ENCODE measurements at places on chromosomes 3 and 15.

GRCh38 chr3:106004137-106004681, 135.4 kb upstream of the CBLB start:
- DNase-seq: no peak

GRCh38 chr15:62099094-62099601, 32.4 kb downstream of the C2CD4A start:
- no peak for DNase-seq

DNA sequence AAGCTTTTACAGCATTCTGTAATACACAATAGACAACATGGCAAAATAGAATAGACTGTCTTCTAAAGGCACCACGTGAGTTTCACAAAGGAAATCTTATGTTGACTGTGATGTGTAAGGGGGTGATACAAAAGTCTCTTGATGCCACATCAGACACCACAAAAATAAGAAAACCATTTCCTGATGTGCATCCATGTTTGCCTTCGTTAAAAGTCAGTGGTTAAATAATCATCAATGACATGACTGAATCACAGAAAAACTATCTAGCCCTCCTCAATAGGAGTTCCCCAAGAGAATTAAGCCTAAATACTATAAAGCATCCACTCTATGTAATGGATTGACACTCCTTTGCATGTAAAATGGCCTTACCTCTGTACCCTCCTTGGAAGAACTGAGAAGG, 198.6 kb upstream of the SLC2A2 start:
- DNase-seq: no peak

DNA sequence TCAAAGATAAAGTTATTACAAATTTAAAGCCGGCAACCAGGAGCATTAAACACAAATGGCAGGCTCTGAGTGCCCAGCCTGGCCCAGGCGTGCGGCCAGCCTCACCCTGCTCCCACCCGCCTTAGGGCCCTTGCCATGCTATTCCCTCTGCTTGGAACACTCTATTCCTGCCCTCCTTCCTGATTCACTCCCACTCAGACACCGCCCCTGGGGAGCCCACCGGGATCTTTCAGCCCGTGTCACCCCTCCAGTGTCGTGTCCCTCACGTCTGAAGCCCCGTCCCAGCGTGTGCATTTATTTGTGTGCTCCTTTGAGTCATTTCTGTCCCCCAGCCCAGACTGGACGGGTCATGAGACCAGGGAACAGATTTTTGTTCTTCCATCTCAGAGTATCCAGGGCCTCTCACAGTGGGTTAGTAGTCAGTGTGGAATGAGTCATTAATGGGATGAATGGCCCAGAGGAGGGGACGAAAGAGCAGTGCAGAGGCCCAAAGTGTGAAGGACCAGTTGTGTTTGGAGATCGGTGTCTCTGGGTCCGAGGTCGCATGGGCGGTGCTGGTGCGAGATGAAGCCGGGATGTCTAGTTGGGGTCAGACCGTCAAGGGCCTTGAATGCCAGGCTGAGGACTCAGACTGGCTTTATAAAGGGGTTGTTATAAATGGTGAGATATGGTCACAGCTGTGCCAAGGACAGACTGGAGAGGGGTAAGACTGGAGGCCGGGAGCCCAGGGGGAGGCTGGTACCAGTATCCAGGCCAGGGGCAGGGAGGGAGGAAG, 58.9 kb upstream of the SLC6A6 start:
- no peak for DNase-seq

GRCh38 chr3:187706971-187707370, 4.6 kb upstream of the RTP2 start:
- DNase-seq: no peak

DNA sequence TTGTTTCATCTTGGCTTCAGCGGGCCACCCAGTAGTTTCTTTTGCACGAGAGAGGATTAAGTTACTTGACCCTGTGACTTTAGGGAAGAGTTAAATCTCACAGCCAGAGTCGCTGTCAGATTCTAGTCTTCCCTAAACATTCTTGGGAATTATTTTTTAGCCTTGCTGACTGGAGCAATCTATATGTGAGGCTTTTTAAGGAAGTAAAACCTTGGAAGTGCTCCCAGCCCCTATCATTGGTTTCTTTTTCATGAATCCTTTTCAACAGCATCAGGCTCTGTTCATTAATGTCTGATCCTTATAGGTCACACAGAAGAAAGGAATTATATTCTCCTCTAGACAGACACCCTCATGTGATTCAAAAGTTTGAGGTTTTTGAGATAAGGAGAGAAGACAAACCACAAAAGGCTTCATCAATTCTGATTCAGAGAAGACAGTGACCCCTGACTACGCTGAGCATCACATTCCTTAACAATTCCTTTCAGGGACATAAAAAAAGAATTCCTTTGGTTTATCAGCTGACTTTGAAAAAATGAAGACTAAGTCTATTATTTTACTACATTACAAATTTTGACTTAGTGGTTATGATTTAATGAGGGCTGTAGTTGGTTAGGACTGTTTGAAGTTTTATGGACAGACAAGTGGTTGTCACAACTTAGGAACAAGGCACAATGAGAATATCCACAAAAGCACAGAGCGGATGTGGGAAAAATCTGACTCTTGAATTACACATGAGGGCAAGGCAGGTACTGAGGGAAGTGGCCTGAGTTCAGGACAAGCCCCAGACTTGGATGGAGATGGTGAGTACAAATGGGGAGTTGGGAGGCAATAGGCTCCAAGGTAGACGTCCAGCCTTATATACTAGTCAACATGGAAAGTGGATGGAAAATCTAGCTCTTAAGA, 171.1 kb upstream of the STT3B start:
- DNase-seq: no peak

DNA sequence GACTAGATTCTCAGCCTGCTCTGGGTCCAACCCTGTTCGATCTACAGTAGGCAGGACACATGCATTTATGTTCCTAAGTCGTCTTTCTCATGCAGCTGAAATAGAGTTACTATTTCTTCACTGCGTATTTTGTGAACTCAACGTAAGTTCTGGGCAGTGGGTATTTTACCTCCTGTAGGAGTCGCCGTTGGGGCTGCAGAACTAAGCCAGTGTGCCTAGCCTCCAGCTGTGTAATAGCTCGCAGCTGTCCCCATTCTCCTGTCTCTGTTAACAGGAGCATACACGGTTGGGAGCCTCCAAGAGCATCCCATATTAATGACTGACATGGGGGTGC, 58.4 kb upstream of the HRH1 start:
- no peak for DNase-seq

GRCh38 chr3:151869181-151869580, 4.3 kb upstream of the SUCNR1 start:
- DNase-seq: no peak

- DNase-seq: no peak
Measured at GRCh38 chr3:37190667-37191066, 16.3 kb upstream of the LRRFIP2 start.

GRCh38 chr3:87309601-87310000, 33.2 kb upstream of the POU1F1 start:
- no peak for DNase-seq

GRCh38 chr3:181721046-181721875, 9.5 kb downstream of the SOX2 start:
- DNase-seq: no peak

GRCh38 chr15:67186226-67186649, 68.2 kb downstream of the AAGAB start:
- DNase-seq: no peak

- no peak for DNase-seq
Measured at GRCh38 chr3:19573644-19574043, 360.4 kb downstream of the EFHB start.

- DNase-seq: no peak
Measured at GRCh38 chr3:116285781-116286421, 159.4 kb downstream of the LSAMP start.

DNA sequence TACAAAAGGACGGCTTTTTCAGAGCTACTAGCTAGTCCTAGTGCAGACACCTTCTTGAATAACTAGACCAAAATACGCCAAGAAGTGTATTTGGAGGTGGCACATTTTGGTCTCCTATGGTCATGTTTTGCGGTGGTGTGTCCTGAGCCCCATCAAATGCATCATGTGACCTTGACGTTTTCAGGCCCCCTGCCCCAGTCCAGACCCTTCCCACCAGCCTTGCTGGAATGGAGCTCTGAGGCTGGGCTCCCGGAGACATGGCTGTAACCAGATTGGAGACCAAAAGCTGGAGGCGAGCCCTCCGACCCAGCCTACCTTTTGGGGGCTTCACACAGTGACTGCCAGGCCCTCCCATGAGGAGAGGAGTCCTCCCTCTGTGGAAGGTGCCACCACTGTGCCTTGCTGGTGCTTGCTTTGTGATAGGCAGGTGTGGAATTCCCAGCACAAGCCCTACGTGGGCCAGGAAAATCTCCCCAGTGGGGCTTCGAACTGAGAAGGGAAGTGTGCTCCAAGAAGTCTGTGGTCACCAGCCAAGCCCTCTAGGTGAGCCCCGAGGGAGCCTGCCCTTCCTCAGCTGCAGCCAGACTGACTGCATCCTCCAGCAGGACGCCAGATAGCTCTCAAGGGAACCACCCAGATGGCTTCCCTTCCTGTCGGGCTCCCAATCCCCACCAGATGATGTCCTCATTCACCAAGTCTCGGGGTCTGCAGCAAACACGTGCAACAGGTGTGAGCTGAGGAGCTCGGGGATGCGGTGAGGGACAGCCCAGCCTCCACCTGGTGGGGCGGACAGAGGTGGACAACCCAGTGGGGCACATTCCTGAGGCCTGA, 126.2 kb downstream of the ASB7 start:
- no peak for DNase-seq

DNA sequence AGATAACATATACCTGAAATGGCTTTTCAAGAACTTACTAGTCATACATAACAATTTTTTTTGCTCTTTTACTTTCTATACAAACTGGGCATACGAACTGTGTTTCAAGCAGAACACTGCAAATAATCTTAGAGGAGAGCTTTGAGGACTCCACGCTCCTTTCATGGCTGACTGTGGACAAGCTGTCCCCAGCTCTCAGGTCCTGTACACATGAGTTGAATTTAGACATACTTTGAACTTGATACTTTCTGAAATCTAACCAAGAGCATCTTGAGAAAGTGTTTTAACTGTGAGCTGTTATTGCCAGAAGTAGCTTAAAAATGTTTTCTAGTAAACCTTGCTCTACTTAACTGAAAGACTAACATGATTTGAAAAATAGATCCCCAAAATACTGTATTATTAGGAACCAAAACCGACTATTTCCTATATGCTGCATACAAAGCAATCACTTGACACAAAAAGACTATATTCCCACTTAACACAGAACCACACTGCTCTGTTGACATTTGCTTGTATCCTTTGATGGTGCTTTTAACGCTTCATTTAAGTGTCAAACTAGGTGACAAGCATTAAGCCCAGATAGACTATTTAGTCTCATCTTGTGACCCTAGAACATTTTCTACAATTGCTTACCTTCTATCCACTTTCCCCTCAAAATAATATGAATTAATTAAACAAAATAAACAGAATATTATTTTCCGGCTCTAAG, 755.8 kb downstream of the ROBO1 start:
- no peak for DNase-seq

DNA sequence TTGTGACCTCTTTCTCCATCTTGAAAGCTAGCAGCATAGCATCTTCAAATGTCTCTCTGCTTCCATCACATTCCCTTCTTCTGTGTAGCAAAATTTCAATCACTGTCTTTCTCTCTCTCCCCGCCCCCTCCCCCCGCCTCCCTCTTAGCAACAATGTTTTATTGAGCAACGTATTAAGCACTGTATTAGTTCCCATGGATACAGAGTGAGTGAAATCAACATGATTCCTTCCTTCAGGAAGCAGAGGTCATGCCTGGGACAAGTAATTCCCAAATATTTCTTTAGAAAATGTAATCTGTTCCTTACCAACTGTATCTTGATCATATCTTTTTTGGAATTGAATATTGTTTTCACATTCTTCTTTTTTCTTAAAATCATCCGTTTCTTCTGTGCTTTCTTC, 373.7 kb upstream of the NECTIN3 start:
- DNase-seq: no peak

DNA sequence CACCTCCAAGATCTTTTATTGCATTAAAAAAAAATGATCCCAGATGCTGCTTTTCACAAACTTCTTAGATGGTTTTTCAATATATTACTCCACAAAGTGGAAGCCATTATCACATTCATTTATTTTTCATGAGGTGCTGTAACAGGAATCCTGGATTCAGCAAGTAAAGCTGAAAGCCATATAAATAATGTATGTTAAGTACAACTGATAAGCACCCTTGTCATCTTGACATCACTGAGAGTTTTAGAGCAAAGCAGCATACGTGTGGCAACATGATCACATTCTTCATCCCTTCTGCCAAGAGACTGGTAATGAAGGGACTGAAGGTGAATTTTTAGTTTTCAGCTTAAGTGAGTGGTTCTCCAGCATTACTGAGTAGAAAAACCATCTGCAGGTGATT, 44.9 kb upstream of the LRRFIP2 start:
- DNase-seq: no peak

GRCh38 chr3:12830785-12831156, 10.6 kb downstream of the RPL32 start:
- DNase-seq: no peak

DNA sequence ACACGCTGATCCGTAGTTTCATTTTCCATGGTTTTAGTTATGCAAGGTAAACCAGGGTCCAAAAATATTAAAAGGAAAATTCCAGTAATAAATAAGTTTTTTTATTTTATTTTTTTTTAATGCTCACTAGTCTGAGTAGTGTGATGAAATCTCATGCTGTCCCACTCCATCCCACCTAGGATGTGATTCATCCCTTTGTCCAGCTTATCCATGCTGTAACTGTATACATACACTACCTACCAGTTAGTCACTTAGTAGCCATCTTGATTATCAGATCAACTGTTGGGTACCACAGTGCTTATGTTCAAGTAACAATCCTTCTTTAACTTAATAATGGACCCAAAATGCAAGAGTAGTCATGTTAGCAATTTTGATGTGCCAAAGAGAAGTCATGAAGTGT, 75.2 kb downstream of the ESYT3 start:
- no peak for DNase-seq

GRCh38 chr3:149751551-149751950, 738 bp downstream of the COMMD2 start:
- DNase-seq: no peak

- DNase-seq: no peak
Measured at GRCh38 chr15:99070208-99070607, 34.7 kb upstream of the SYNM start.

- DNase-seq: no peak
Measured at GRCh38 chr3:132756108-132756650, 34.0 kb upstream of the NPHP3 start.

DNA sequence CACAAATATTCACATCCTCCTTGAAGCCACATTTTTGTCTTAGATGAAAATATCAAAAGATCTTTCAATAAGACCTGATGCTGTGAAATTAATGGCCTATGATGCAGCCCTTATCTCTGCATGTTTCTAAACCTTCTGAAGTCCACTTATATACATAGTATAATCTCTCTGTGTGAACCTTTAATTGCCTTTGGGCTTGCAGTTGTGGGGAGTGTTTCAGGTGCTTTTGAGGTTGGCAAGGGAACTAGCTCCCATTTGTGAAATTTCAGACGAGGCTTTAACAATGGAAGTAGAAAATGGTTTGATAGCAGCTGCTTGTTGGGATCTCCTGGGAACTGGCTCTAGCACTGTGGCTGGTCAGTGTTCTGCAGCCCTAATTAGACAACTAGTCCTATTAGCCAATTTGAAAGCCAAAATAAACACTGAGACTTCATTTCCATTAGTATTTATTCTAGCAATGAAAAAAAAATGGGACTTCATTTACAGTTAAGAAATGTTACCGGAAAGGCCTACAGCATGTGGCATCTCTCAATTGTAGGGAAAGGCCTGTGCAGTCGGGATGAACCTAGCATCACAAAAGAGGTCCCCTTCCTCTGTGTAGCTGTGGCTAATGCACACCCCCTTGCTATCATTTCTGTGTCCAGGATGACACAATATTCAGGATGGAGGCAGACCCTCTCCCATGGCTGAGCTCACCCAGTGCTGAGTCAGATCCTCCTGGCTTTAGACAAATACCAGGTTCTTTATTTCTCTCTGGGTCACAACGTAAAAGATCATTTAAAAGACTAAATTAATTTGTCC, 140.7 kb upstream of the TRIM42 start:
- DNase-seq: no peak

All from activated CD4-positive, alpha-beta T cell treated with anti-CD3 and anti-CD28 coated beads for 24 hours (primary cell).